ENCODE measurements at places on chromosomes 11 and 22.
A peak's percentile ranks its signal among the peaks of the same experiment; 100 is the strongest.

GRCh38 chr11:122733318-122733717 is 77.8 kb downstream of the UBASH3B start:
- no peak for DNase-seq

DNA sequence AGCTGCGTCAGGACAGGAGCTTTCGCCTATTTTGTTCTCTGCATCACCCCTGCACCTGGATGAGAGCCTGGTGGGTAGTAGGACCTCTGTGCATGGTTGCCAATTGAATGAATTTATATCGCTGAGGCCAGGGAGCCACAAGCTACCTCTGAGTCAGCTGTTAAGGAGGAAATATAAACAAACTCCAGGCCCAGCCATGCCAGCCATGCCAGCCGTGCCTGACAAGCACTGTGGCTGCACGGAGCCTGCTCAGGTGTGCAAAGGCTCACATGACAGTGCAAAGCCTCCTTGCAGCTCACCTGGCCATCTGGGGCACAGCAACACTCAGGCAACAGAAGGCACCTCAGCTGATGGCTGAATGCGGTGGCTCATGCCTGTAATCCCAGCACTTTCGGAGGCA is 33.7 kb upstream of the LINC01488 start:
- no peak for DNase-seq

GRCh38 chr11:68935066-68935465 is 31.4 kb downstream of the IGHMBP2 start:
- DNase-seq, result no peak

DNA sequence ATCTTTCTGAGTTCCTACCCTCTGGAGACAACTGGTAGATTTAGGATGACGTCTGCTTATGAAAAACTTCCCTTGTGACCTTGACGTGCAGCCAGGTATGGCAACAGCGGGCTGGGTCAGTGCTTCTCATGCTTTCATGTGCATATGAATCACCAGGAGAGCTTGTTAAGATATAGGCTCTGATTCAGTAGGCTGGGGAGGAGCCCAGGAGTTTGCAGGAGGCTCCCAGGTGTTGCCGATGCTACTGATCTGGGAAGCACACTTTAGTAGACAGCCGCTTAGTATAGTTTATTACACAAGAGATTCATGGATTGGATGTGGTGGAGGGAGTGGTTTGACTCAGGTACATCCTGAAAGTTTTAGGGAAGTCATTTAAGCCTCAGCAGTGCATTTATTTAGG is 23.8 kb downstream of the DIXDC1 start:
- no peak for DNase-seq

DNA sequence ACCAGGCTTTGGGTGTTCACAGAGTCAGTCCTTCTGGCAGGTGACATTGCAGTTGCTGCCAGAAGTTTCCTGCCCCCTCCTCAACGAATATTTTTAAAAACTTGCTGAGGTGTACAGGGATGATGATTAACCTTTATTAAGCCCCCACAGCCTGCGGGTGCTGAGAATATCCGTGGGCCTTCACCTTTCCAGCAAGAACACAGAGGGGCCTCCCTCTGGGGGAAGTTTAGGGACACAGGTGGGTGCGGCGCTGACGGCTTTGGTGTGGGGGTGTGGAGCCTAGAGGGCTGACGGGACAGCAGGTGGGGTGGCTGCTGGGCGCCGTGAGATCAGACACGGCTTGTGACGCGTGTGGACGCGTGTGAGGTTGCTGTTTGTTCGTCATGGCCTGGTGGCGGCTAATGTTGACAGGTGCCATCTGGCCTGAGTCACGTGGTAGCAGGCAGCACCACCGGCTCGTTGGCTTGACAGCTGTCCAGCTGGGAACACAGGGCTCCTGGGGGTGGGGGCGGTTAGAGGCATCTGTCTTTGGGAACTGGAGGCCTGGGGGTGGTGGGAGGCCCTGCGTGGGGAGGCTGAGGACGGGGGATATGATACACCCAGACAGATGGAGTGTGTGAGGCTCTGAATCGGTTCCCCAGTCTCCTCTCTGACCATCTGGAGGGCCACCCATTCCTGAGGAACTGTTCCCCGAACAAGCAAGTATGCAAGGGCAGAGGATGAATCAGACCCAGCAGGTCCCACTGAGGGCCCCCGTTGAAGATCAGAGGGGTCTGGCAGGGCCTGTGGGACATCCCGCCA is 12.5 kb upstream of the LRRC10B start:
- no peak for DNase-seq

GRCh38 chr22:47196881-47197772 is 434.7 kb downstream of the TBC1D22A start:
- DNase-seq, result no peak

- peak; percentile 54 for DNase-seq
Measured at GRCh38 chr11:35260342-35260985, 121.5 kb downstream of the CD44 start.
